PC-9 (cell line): ENCODE measurements at places on chromosomes 6 and 20.

- no peak for DNase-seq
Observed at GRCh38 chr6:76707630-76708029, 635.2 kb upstream of the IMPG1 start.

DNA sequence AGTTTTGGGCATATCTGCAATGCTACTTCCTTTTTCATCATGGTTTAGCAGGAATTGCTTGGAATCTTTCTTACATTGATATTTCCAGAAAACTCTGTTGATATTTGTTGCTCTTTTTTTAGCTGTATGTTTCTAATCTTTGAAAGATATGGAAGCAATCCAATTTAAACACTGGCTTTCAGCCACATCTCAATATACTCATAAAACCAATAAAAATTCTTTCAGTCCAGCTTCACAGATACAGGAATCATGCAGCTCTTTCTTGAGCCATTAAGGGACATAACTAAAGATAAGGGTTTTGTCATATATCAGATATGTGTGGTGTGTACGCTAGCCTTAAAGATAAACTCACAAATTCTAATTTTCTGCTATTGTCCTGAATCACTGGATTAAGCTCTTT is 47.4 kb downstream of the PKIB start:
- no peak for DNase-seq

DNA sequence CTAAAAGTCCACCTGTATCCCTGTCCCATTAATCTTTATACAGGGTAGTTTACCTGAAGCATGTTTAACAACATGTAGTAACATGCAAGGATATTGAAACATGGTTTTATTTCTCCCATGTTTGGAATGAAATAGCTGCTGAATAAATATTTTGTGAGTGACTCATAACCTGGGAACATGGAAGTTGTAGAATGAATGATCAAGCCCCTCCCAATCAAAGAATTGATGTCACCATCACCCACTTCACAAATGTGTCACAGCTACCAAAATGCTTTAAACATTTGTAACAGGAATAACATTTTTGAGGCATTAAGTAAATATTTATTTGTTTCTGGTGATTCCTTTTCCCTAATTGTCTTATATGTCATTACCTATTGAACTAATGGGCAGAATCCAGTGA is 58.9 kb upstream of the TNFAIP3 start:
- no peak for DNase-seq

- DNase-seq: no peak
Observed at GRCh38 chr6:122736163-122736562, 43.4 kb upstream of the FABP7 start.

DNA sequence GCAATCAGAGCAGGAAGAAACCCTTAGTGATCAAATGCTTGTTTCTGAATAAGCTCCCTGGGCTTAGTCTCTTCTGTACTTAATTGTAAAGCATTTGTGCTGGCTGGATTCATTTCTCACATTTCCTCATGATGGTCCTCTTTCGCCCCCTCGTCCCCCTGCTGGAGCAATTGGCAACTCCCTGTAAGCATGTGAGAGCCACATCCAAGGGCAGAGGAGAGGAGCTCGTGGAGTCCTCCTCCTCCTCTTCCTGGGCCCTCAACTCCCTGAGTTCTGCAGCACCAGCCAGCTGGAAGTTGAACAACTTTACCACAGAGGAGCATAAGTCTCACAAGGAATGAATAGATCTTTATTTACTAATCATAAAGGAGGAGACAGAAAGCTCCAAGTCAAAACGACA is 12.6 kb downstream of the ANKEF1 start:
- no peak for DNase-seq

DNA sequence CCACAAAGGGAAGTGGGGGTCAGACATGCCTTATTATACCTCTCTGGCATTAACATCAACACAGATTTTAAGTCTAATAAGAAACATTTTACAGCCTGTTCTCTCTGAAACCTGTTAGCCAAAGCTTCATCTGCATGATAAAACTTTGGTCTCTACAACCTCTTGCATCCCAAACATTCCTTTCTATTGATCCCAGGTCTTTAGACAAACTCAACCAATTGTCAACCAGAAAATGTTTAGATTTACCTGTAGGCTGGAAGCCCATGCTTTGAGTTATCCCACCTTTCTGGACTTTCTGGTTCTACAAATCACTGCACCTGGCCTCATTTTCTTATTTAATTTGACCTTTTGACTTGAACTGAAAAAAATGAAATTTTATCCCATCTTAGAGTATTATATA is 20.8 kb downstream of the MCM8 start:
- no peak for DNase-seq

GRCh38 chr6:122833021-122833491 is 44.0 kb downstream of the SMPDL3A start:
- DNase-seq: no peak

DNA sequence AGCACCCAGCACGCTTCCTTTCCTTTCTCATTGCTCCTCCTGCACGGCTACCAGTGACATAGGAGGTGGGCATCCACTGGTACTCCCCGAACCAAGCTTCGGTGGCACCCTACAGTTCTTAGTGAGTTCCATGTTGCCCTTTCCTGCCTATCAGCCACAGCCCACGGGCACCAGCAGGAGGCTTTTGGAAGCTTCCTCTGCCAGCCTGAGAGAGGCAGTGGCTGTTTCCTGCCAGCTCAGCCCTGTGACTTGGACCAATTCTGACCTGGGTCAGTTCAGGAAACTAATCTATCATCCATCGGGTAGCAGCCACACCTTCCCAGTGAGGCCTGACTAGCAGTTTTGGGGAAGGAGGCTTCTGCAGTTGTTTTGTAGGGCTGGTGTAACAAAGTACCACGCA is 176.4 kb upstream of the UST start:
- DNase-seq: no peak

GRCh38 chr20:19710336-19711120 is 47.5 kb upstream of the RIN2 start:
- DNase-seq: no peak

DNA sequence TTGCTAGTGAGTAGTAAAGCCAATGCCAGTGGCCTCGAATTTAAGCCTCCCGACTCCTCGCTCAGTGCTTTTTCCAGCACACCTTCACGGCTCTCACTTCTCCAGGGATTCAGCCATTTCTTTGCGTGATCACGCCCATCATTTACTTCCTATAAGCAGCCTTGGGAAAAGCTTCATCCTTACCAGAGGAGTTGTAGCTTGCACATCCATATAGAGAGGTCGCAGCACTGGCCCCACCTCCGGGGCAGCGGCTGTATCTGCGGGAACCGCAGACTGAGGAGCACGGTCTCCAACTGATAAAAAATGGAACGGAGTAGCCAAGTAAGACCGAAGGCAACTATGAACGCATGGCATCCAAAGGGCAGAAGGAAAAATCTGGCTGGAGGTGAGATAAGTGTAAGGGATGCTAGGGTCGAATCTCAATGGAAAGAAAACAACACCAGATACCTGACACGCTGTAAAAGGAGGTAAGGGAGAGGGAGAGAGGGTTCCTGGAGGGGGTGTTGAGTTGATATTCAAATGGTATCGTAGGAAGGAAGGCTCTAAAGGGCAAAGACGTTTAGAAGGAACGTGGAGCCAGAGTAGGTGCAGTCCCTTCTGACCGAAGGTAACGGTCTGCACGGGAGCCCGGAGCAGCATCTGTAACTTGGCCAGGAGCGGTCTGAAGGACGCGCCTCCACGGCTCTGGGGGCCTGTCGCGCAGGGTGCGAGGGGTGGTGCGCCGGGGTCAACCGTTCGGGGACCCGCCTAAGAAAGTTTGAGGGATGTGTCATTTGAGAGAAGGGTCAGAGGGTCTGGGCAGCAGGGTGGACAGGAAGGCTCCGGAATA is 640 bp downstream of the NFS1 start:
- DNase-seq: no peak

DNA sequence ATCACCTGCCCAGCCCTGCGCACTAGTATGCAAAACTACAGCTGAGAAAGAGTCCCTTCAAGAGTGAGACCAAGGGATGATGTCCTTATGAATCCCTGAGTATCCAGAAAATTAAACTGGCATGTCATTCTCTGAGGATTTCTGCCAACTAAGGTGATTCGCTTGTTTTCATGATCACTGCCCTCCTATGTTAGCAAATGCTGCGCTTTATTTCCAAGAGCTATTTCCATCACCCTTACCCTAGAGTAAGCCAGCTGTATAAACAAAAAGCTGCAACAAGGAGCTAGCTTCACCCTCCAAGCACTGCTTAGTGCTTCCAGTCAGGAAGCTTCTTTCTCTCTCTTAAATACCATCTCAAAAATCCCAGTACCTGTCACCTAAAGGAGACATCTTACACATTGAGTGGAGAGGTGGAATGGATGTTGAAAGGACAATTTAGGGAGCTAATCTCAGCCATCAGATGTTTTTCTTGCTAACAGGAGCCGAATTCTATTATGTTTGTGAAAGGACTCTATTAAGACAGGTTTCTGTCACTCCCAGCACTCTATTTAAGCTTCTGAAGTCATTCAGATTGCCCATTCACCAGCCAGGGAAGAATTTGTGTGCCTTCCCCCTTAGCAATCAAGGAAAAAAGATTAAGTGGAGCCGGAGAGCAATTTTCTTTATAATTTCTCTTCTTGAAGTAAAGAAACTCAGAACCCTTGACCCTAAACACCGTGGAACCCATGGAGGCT is 322.2 kb downstream of the NRN1 start:
- DNase-seq: no peak

GRCh38 chr6:36851626-36852025 is 12.4 kb upstream of the CPNE5 start:
- no peak for DNase-seq

DNA sequence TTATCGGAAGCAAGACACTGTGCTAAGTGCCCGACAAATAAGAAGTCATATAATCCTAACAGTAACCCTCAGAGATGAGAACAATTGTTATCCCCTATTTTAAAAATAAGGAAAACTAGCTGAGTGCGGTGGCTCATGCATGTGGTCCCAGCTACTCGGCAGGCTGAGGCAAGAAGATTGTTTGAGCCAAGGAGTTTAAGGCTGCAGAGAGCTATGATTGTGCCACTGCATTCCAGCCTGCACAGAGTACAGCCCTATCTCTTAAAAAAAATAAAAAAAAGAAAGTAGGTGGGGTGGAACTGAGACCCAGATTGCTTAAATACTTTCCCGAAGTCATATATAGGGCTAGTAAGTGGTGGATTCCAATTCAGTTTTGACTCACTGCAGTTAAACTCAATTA is 84.7 kb downstream of the UST start:
- DNase-seq: no peak

- DNase-seq: no peak
Observed at GRCh38 chr6:43243664-43244321, 512 bp downstream of the TTBK1 start.

DNA sequence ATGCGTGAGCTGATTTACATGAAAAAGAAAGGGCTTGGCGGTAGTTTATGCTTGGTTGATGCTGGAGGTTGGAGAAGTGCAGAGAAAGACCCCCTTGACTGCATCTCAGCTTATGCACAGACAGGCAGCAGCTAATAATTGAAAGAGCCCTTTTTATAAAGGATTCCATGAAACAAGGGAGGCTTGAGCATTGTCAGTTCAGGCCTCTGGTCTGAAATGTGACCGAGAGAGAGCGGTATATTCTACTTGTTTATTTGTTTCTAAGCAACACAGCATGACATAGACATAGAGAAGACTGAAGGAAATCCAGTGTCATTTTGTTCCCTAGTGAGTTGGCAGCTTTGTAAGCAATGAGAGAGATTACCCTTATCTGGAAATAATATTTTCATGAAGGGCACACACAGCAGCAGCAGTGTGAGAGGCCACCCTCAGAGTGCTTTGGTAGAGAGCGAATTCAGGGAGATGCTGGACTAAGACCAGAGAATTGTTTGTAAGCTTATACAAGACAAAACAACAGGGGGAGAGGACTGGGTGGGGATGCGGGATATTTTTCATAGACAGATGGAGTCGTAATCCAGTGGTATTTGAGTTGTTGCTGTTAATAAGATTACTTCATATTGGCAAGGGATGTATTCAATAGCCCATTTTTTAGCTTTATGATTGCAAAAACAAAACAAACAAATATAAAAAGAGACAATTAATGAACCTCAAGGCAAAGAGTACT is 34.6 kb upstream of the LAMA2 start:
- DNase-seq: no peak

DNA sequence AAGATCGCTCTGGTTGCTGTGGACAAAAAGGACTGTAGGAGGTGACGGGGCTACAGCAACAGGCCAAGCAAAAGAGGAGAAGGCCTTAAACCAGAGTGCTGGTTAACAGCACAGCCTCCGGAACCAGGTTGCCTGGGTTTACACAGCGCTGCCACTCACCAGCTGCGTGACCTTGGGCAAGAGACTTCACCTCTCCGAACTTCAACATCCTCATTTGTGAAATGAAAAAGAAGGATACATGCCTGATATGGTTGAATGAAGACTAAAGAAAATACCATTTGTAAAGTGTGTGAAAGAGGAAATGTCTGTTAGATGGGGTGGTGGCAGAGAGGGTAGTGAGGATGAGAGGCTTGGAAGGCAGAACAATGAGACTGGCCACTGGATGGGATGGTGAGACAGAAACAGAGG is 44.9 kb downstream of the PREX1 start:
- no peak for DNase-seq

- no peak for DNase-seq
Observed at GRCh38 chr6:163965426-163966348, 551.2 kb downstream of the QKI start.

DNA sequence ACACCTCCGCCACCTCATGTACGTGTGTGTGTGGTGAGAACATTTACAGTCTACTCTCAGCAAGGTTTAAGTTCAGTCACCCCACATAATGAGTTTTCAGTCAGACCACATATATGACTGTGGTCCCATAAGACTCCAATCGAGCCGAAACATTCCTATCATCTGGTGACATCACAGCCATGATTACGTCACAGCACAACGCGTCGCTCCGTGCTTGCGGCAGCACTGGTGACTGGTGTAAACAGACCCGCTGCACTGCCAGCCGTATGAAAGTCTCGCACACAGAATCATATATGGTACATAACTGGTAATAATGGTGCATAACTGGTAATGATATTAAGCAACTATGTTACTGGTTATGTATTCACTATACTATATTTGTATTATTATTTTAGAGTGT is 150.7 kb downstream of the DLL1 start:
- DNase-seq: no peak

GRCh38 chr6:74409447-74409846 is 713.4 kb downstream of the CD109 start:
- DNase-seq: no peak

- no peak for DNase-seq
Observed at GRCh38 chr6:46440141-46440540, 51.1 kb downstream of the RCAN2 start.

- DNase-seq: no peak
Observed at GRCh38 chr6:28587746-28588075, 62.0 kb downstream of the GPX5 start.

- DNase-seq: no peak
Observed at GRCh38 chr6:25450469-25451198, 171.5 kb downstream of the CARMIL1 start.

GRCh38 chr20:9210356-9210755 is 141.5 kb downstream of the PLCB4 start:
- DNase-seq: no peak
